Stimulated activated CD4-positive, alpha-beta T cell treated with anti-CD3 and anti-CD28 coated beads, Interleukin-4, amount 100 ng/mL, for 4 hours (primary cell): ENCODE measurements at places on chromosomes 7 and 10.

DNA sequence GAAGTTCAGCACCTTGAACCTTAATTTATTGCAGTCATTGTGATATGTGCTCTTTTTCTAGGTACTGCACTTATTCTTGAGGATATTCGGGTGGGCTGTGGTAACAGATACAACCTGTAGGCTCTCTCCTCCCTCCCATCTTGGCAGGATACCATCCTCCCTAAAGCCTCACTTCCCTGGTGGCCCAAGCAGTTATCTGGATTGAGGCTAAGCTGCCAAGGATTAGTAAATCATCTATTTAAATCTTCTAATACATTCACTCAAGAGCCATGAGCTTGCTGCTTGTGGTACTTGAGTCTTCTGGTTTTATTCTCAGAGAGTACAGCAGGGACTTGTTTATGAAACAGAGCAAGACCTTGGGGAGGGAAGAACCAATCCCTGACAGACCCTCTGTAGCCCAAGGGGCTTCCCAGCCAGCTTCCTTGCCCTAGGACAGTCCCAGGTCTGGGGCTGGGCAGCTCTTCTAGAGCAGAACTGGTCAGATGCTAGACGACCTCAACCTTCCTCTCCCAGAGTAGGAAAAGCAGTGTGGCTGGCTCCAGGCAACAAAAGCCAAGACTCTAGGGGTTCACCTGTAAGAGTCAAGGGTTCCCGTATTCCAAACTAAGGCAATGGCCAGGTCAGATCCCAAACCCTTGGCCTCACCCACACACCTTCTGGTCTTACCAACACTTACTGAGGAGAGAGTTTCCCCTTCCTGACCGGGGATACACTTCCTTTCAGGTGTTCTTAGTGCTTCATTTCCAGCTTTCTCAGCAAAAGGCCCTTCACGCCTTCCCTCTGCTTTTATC is 21.3 kb downstream of the WNT8B start:
- DNase-seq: no peak

DNA sequence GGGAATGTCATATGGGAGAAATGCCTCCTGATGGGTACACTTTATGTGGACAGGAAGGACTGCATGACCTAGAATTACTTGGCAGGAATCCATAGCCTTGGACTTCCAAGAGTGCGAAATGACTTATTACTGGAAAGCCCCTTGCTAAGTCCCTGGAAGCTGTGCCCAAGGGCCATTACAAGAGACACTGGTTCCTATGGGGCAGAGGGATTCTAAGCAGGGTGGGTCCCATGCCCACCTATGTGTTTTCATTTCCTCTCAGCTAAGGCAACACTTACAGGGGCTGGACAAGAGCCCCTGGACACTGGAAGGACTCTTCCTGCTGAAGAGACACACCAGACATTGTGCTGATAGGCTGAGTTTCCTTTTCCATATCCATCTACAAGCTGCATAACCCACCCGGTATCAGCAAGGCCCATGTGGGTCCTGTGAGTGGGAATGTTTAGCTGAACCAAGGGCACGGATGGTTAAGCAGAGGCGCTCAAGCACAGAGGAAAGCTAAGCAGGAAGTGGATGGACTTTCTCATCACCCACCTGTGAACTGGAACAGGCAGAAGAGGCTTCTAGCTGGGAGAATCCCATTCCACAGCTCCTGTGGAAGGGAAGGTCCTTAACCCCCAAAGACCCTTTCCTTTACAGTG is 56.2 kb downstream of the XPNPEP1 start:
- DNase-seq: no peak

DNA sequence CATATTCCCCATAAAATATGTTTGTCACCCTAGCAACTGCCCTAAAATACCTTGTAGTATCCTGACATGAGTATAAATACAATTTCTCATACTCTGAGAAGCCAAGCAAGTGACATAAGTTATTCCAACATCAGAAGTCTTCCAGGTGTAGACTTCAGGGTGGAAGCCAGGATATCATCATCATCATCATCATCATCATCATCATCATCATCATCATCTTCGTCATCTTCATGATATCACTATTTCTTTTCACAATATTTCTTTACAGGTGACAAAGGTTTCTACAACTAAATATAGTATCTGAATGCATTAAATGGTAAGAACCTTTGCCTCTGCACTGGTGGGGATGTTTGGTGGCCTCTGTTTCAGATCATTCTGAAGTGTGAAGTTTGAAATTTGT is 10.0 kb upstream of the GPR141 start:
- DNase-seq: no peak

GRCh38 chr10:110411047-110411410 is 86.7 kb upstream of the DUSP5 start:
- DNase-seq: no peak

DNA sequence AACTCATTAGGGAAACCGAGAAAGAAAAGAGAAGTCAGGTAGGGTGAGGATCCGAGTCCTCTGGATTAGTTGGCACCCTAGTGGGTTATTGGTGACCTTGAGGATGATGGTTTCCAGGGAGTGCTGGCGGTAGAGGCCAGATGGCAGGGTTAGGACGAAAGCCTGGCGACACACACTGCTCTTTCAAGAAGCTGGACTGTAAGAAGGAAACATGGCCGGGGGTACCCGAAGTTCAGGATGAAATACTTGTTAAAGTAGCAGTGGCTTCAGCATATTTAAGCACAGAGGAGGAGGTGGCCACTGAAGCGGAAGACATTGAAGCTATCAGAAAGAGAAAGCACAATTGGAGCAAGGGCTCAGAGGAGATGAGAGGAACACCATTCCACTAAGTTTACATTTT is 224.6 kb downstream of the RELN start:
- DNase-seq: no peak

- no peak for DNase-seq
These were observed 41.3 kb upstream of the HPSE2 start for GRCh38 chr10:99276848-99277486.

DNA sequence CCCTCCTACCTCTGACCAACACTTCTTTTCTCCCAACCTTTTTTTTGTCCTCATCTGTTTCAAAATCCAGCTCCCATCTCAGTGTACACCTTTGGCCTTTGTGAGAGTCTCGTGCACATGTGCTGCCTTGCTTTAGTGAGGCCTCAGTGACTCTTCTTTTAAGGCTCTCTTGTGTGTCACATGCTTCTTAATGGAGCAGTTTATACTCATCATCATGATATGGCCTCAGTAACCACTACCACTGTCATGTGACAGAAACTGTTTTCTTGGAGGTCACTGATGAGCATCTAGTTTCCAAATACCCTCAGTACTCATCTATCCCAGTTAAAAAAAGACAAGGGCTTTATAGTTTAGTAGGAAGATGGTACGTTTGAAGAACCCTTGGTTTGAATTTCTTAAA is 8.1 kb upstream of the ARHGAP22 start:
- no peak for DNase-seq

- no peak for DNase-seq
These were observed 15.7 kb downstream of the FXYD4 start for GRCh38 chr10:43386981-43387677.

GRCh38 chr10:21499701-21500577 is 25.5 kb downstream of the SKIDA1 start:
- DNase-seq: no peak

GRCh38 chr7:44263326-44264082 is 61.9 kb downstream of the CAMK2B start:
- no peak for DNase-seq

- no peak for DNase-seq
These were observed 157.3 kb downstream of the SND1 start for GRCh38 chr7:127809261-127809702.

- DNase-seq: no peak
These were observed 2.0 kb downstream of the C10orf90 start for GRCh38 chr10:126668505-126668904.

- no peak for DNase-seq
These were observed 54.1 kb downstream of the CYTH3 start for GRCh38 chr7:6218329-6218728.

DNA sequence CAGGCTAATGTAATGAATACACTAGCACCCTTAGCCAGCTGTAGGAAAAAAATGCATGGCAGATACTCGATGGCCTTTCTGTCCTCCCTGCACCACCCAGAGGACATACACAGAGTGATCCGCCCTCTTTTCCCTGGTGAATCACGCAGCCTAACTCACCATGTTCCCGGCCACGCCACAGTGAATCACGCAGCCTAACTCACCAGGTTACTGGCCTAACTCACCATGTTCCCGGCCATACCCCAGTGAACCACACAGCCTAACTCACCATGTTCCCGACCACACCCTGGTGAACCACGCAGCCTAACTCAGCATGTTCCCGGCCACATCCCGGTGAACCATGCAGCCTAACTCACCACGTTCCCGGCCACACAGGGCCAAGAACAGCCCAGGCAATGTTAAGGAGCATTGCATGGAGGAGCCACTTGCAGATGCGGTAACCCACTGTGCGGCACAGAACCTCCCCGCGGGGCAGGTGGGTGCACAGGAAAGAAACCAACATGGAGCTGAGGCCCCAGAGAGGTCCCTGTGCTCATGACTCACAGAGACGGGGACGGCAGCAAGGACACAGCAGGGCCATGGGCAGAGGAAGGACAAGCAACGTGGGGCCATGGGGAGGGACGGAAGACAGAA is 508.5 kb downstream of the DNAJB6 start:
- DNase-seq: no peak

- DNase-seq: no peak
These were observed 283.6 kb downstream of the SUGCT start for GRCh38 chr7:40418448-40418847.

DNA sequence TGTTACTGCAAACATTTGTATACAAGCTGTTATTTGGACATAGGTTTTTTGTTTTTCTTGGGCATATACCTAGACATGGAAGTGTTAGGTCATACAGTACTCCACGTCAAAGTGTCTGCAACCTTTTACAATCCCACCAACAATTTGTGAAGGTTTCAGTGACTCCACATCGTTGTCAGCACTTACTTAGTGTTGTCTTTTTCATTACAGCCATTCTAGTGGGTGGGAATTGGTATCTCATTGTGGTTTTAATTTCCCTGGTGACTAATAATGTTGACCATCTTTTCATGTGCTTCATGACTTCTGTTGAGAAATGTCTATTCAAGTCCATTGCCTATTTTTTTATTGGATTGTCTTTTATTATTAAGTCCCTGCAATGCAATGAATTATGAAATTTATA is 95.0 kb downstream of the UBE3C start:
- no peak for DNase-seq

DNA sequence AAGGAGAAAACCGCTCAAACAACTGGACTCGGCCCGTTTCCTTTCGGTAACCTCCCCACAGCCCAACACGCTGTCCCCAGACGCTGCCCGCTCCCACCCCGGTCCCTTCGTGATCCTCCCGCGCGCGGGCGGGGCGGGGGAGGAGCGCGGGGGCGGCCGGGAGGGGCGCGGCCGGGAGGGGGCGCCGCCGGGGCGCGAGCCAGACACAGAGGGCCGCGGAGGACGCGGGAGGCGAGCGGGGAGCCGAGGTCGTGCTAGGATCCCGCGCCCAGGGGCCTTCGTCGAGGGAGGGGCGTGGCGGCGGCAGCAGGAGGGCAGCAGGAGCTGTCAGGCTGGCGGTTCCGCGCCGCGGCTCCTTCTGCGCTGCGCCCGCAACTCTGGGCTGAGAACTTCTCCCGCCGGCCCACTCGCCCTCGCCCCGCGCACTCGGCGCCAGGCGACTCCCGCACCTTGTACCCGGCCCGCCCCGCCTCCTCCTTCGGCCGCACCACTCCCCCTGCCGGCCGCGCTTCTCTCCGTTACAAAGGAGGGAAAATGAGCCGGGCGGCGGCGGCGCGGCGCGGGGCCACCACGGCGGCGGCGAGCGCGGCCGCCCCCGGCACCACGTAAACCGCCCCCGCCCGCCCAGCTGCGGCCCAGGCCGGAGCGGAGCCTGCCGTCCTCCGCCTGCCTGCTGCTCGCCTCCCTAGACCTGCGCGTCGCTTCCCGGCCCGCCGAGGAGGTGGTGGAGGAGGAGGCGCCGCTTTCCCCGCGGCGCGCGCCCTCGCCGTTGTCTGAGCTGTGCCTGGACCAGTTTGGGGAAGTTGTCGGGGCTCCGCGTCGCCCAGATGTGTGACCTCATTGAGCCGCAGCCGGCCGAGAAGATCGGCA is at the start of gene CDK14:
TSS of gene CDK14 (plus strand) at position 521 of the 870 bp plus-strand sequence. CDS start at position 828, 307 bp downstream.
- peak; percentile 38 for DNase-seq

DNA sequence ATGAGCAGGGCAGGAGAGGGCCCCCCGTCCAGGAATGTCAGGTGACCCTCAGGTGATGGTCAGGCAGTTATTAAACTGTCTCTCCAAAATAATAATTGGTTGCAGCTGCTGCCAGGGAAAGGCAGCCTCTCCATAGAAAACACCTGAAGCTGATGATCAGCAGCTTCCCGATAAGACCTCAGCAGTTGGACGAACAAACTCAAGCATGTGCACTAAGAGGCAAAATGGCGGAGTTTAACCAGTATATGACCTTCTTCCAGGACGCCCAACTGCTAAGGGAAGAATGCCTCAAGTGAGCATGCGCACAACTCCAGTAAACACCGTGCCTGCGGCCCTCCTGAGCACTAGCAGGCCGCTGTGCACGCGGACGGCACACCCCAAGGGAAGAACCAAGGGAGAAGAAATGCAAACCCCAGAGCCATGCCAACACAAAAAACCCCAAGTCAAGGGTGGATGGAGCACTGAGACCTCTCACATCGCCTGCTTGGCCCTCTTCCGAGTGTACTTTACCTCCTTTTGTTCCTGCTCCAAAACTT is 38.9 kb upstream of the ADARB2 start:
- DNase-seq: no peak

DNA sequence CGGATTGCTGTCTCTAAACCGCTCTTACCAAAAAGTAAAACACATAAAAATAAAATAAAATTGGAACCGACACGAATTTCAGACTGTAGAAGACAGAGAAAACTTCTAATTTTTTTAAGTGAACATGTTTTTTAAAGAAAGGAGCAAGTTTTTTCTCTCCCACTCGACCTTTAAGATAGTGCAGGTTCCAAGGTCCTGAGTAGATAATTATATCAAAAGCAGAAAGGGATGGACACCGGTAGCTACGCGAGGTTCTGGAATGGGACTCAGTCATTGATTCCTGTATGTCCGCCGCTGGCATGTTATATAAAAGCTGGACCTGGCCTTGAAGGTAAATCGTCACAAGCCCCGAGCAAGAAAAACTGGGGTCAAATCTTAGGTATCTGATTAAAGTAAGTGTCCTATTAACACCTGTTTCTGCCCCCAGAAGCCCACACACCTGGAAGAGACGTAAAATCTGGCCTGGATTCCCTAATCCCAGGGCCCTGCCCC is 462 bp upstream of the CISD1 start:
- no peak for DNase-seq

DNA sequence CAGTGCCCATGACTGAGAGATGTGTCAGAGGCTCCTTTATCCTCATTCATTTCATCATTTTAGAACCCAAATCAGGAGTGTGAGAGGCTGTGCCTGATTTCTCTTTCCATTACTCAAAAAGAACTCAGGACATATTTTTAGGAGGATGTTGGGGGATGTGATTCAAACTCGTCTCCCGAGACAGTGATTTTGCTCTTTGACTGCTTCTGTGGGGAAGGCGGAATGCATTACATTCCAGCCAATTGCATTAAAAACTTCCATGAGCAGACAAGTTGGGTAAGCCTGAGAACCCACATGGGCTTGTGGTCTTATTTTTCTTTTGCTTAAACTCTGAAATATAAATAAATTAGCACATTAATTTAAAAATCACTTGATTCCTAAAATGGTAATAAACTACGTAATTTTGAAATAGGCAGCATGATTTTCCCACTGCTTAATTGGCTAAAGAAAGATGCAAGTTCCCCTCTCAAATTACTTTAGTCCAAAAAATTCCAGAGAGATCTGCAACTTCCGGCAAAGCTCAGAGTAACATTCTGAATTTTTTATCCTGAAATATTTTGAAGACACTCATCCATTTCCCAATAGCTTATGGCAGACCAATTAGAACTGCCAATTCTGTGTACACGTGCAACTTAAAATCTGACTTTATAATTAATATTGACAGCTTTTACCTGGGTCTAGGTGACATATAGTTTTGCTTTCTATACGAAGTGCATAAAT is 185.6 kb downstream of the C7orf25 start:
- DNase-seq: no peak
